ENCODE measurements at places on chromosomes 7 and 10.

GRCh38 chr10:78215645-78216044 lies 182.0 kb downstream of the RPS24 start:
- DNase-seq = peak; percentile 55

- DNase-seq = no peak
Observed at GRCh38 chr10:4310172-4310571, 515.8 kb upstream of the AKR1E2 start.

DNA sequence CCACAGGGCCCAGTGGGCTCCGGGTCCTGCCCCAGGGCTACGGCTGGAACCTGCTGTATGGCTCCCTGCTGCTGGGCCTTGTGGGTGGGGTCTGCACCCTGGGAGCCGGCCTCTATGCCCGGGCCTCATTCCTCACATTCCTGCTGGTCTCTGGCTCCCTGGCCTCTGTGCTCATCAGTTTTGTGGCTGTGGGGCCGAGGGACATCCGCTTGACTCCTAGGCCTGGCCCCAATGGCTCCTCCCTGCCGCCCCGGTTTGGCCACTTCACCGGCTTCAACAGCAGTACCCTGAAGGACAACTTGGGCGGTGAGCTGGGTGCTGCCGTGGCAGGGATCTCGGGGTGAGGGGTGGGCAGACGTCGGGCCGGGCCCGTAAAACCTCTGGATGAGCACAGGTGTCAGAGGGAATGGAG lies 4.4 kb downstream of the SLC12A9 start:
- peak; percentile 1 for DNase-seq

- DNase-seq = peak; percentile 64
Observed at GRCh38 chr7:5677538-5678294, 103.7 kb downstream of the RNF216 start.

GRCh38 chr7:126589068-126589684 lies 663.6 kb downstream of the GRM8 start:
- DNase-seq = no peak

DNA sequence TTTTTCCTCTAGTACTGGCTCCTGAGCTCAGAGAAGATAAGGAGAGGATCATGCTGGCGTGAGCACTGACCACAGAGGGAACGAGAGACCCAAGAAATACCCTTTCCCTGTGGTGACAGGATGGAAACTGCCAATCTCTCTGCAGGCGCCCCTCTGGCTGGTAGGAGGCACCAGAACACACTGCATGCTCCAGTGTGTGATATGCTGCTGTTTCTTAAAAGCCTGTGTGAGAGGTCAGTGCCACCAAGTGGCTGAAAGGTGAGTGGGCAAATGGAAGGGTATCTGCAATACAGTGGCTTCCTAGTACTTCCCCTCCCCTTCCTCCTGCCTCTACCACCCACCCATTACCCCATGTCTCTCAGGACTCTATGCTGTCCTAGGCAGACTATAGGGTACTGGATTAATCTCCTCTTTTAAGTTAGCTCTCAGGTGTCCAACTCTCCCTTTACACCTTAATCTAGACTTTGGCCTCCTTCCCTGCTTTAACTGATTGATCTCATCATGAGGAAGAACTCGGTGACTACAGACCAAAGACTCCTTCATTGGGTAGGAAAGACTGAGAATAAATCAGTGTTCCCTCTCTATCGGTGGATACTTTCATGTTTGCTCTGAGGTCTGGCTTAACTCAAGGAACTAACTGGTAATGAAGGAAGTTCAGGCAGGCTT lies 283.6 kb downstream of the ADRA2A start:
- peak; percentile 7 for DNase-seq

DNA sequence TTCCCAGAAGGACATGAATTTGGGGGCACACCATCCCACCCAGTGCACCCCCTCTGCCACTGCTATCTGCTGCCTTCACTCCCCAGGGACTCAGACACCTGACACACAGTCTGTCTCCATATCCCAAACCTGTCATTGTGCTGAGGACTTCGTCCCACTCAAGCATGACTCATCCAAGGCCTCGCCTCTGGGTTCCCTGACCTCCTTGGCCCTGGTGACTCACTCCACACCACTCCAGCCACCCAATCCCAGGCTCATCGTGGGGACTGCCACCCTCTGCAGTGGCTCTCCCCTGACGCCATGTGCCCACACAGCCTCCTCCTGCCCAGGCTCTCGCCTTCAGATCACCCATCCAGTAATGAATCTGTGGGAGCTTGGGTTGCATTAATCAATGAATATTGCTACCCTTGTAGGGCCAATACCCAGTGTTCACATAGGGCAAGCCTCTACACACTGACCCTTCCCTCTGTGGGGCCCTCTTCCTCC lies 6.6 kb upstream of the INSIG1 start:
- no peak for DNase-seq

DNA sequence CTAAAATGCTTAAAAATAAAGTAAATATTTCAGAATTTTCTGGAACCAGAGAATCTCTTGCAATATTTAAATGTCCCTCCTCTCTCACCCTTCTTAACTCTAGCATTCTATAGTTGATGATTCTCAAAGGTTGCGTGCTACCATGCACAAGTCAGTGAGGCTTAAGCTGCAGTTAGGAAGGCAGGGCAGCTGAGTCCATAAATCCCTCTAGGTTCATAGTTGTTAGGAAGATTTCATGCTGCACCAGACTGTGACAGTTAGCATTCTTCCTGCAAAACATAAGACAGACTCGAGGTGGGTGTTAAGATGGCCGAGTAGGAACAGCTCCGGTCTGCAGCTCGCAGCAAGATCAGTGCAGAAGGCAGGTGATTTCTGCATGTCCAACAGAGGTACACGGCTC lies 70.6 kb downstream of the MET start:
- no peak for DNase-seq

- DNase-seq = no peak
Observed at GRCh38 chr10:22244001-22244400, 26.2 kb upstream of the EBLN1 start.

DNA sequence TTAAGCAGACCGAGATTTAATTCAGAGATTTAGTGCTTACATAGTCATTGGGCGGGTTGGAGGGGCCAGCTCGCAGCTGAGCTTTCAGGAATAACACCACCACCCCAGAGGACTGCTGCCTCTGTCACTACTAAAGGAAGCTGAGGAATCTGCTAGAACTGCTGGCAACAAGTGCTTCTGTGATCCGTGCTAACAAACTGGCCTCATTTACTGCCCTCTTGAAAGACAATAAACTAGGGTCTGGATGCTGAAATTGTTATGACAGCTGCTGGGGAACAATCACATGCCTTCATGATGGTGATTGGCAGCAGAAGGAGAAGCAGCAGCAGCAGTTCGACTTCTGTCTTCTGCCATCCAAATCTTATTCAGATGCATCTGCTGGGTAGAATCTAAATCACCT lies 285.5 kb upstream of the TAC1 start:
- peak; percentile 8 for DNase-seq

DNA sequence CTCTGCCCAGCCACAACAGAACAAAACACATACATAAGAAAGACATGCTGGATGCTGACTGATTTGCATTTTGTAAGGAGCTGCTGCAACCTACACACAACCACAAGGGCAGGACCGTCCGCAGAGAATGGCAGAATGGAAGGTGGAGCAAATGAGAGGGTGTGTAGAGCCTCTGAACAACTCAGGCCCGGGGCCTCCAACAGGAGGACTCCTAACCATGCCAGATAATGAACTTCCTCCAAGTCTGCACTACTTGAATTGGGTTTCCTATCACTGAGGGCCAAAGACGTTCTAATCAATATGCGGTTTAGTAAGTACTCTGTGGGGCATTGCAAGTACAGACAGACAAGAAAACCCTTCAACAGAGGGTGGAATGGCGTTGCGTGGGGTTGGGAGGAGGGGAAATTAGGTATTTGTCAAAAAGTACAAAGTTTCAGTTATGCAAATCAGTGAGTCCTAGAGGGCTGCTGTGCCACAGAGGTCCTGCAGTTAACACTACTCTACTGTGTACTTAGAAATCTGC lies 14.6 kb downstream of the VOPP1 start:
- DNase-seq = no peak

DNA sequence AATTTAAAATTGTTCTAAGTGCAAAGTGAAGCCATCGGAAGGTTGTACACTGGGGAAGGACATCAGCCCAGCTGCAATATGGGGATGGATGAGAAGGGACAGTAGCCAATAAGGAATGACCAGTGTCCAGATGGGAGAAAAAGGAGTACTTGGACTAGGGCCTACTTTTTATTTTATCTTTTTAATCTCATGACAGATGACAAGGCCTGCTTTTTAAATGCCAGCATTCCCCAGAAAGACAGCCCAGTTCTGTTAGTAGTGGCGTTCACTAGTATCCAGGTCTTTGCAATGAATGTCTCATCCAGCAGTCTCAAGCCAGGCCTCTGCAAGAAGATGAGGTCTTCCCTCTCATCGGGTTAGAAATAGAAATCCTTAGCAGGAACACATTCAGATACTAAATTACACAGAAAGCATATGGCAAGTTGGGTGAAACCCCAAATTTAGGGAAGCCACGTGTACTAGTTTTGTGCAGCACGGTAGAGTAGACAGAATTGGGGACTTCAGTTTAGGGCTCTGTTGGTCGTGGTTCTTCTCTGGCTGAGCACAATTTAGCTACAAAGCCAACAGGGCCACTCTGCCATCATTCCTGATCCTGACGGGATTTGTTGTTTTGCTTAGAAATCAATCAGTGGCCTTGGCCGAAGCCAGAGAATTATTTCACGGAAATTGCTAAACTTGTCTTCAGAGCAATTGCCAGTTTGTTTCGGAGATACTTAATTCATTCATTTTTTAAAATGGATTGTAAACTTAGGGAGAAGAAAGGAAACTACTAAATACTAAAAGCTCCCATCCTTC lies 227.8 kb downstream of the ARHGAP21 start:
- DNase-seq = no peak

DNA sequence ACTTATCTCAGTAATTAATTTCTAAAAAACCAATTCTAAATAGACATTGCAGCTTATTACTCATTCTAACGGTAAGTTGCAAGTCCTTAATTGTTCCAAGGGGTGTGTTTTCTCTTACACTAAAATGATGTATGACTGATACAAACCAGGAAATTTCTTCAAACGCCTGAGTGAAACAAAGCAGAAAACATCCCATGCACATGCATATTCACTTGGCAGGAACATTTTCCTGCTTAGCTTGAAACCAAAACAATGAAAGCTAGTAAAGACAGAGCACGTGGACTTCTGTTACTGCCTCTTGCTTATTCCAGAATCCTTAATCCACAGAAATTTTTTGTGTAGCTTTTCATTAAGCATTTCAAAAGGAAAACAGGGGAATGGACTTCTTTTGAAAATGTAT lies 187.7 kb downstream of the MTERF1 start:
- no peak for DNase-seq

GRCh38 chr7:91898240-91898992 lies 17.9 kb upstream of the MTERF1 start:
- DNase-seq = no peak

GRCh38 chr10:110023785-110024465 lies 16.1 kb downstream of the ADD3 start:
- no peak for DNase-seq

- DNase-seq = no peak
Observed at GRCh38 chr10:43258211-43258561, 8.7 kb downstream of the RASGEF1A start.

GRCh38 chr10:49656845-49657493 lies 22.5 kb upstream of the C10orf53 start:
- no peak for DNase-seq

DNA sequence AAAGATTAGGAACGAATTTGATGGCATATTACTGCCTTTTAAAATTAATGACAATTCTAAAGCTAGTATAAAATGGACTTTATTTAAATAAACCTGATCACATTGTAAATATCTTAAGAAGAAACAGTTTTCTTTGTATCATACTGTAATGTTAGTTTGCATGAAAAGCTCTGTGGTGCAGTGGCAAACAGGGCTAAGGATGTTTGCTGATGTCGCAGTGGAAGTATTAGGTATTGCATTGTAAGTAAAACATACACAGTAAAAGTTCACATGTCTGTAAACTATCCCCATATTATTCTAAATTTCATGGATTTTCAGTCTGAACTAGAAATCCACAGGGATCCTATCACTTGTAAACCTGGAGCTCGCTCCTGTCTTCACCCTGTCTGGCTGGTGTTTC lies 252.6 kb upstream of the ZNF32 start:
- DNase-seq = no peak

GRCh38 chr7:35987016-35987415 lies 166.0 kb upstream of the EEPD1 start:
- DNase-seq = no peak

DNA sequence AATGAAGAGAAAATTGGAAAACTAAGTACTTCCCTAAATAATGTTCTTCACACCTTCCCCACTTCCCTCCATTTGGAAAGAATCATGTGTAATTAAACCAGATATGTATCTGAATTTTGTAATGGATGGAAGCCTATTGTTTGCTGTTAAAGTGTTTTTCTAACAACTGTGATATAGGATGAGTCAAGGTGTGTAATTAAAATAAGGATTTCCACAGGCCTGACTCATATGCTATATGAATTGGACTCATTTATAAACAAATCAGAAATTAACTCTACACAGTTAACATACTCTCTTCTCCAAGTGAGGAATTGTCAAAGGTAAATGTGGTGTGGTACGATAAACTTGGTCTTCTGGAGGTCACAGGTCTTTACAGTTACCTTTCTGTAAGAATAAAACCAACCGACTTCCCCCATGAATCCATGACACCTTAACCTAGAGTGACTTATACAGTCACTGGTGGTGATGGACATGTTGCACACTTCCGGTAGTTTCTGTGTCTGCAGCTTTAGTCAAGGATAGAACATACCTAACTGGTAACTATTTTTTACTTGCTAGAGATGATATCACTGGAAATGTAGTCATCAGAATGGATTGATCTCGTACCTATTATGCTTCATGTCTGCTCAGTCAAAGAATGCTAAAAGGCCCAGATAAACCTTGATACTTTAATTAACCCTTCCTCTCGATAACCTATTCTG lies 12.8 kb downstream of the PNLIPRP3 start:
- no peak for DNase-seq

- DNase-seq = no peak
Observed at GRCh38 chr7:122689346-122690109, 9.4 kb downstream of the RNF133 start.

- no peak for DNase-seq
Observed at GRCh38 chr10:112209684-112210131, 26.1 kb upstream of the GPAM start.

DNA sequence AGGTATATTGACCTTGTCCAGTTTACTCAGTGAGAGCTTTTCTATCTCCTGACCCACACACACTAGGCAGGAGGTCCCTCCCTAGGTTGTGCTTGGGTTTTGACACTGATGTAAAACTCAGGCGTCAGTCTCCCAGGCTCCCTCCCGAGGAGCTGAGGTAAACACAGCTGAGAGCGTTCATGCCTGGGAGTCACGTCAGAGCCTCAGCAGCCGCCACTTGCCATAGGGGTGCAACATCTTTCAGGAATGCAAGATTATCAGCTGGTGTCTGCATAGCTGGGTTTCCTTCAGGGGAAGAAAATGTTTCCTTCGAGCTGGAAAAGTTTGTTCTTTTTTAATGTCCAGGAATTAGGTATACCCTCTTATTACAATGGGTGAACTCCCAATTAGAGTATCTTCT lies 70.6 kb downstream of the FGFR2 start:
- DNase-seq = no peak

- DNase-seq = no peak
Observed at GRCh38 chr10:132514821-132515520, 22.6 kb upstream of the INPP5A start.
